ENCODE measurements at places on chromosomes 7 and 10.

DNA sequence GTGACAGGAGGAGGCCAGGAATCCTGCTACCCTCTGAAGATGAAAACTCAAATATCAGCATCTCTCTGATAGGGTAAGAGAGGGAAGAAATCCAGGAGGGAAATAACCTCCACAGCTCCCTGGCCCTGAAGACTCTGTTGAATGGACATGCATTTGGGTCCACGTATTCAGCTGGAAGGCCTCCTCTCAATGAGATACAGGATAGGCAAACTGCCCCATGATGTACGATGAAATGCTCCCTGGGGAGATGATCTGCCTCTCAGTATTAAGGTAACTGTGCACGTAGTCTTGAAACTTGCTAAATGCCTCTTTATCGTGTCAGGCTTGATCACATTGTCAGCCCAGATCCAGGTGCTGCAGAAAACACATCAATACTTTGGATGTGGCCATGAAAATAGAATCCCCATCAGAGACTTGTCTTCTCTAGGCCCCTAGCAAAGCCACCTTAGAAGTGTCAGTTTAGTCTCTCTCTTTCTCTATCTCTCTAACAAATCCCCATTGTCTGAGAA lies 384.0 kb downstream of the KCNMA1 start:
- DNase-seq, result no peak

DNA sequence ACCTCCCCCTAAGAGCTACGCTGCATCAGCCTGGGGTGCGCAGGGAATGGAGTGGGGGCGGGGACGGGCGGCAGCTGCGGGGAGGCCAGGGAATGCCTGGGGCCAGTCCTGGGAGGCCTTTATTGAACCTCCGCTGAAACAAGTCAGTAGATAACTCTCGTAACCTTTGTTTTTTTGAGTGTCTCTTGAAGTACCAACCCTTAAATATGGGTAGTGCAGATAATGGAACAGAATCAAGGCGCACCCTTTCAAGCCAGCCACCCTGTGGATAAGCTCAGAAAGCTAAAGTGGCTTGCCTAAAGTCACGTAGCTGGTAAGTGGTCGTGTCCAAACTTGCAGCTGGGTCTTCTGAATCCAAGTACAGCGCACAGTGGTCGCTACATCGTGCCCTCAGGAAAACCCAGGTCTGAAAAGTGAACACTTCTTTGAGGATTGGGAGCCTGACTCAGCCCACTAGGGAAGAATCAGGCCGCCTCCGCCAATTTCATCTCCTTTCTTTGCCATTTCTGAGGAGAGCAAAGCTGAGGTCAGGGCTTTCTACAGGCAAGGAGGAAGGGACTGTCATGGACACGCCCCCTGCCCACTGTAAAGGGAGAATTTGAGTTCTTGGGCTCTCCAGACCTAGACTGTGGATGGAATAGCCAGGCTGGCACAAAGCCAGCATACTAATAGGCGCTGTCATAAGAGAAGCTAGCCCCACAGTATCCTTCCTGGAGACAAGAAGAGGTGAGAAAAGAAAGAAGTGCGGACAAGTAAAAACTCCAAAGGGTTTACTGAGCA lies 3.2 kb upstream of the EGR2 start:
- no peak for DNase-seq

DNA sequence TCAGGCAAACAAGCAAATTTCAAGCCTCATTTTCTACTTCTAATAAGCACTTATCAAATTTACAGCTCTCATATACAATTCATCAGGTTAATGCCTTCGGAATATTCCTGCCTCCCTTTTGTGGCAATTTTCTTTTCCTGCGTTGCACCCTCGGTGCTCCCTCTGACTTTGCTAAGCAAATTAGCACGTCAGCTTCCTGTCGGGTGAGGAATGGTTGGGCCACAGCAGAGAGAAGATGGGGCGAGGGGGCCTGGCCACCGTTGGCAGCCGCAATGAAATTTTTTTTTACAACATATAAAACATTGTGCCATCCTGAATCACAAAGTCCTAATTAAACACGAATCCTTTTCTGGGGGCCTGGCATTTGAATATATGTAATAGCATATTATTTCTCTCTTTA lies 28.1 kb downstream of the ELFN1 start:
- no peak for DNase-seq

DNA sequence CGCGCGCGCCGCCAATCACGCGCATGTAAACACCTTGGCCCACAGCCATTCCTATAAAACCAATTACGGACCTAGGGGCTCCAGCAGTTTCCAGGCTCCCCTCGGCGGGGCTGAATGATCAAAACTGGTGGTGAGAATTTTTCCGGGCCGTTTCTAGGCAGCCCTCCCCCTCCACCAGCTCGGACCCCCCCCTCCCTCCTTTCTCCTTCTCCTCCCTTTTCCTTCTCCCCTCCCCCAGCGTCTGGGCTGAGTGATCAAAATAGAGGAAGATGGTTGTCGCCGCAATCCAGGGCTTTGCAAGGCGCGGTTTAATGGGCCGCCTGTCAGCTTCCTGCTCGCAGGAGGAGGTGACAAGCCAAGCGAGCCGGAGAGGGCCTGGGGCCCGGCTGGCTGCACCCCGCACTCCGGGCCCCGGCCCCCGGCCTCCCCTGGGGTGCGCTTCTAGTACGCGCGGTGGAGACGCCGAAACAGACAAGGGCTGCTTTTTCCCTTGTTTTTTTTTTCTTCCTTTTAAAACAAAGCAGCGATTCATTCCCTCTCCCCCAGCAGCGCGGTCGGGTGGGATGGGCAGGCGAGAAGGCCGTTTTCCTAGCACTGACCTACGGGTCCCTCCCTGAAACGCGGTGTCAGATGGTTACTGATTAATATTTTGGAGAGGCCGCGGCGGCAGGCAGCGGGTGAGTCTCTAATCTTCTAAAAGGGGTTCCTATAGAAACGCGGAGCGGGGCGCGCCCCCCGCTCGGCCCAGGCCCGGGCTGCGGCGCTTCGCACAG lies 528 bp upstream of the TNRC18 start:
- DNase-seq, result peak; percentile 98

DNA sequence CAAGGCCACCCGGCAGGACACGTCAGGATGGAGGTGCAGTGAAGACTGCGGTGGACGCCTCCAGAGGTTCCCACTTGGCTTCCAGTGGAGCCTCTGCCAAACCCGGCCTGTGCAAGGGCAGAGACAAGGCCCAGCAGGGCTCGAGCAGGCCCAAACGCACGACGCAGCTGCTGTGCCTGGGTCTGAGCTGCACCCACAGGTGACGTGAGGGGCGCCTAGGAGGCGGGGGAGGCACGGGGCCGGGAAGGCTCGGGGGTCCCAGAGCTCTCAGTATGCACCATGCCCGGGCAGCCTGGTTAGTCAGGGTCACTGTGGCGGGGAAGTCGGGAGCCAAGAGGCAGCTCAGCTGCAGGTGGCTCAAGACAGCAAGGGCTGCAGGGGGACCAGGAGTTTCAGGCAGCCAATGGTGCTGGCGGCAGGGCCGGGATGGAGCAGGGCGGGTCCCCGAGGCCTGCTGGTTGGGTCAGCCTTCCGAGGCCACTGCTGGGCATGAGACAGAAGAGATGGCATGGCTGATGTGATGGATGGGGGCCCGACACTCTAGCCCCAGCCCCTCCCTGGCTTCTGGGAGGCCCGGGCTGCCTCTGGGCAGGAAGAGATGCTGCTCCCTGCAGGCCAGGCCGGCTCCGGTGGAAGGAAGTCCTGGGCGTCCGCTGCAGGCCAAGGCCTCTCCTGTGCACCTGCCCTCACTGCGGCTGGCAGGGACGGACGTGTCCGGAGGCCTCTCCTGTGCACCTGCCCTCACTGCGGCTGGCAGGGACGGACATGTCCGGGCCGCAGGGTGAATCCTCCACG lies 72.2 kb upstream of the CFAP46 start:
- DNase-seq, result no peak

- no peak for DNase-seq
These were observed 177.4 kb upstream of the PLXDC2 start for GRCh38 chr10:19638896-19639233.

DNA sequence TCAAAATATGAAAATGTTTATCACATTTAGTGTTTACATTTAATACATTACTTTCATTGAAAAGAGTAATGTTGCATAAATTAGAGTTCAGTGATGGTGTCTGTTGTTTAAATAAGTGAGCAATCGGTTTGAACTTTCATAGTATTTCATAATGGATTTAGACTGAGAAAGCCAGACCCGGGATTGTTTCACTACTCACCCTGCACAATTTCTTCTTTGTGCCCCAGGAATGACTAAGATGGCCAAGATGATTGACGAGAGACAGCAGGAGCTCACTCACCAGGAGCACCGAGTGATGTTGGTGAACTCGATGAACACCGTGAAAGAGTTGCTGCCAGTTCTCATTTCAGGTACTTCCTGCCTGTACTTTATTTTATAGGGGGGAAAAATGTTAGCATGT lies 74.6 kb downstream of the VCL start:
- no peak for DNase-seq

DNA sequence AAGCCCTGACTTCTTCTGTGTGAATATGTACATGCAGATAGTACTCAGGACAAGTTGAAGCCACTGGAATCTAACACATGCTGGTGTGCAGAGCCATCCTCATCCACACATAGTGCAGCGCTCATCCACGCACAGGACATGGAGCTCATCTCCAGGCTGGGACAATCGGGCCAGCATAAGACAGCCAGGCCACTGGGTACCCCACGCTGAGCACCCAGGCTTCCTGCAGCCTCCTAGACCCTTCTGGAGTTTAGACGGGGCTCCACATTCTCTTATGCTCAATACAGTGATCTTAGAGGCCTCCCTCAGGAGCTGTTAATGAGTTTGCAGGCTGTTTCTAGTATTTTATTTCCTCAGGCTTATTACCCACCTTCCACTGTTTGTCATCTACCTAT lies 238.9 kb downstream of the TNS3 start:
- no peak for DNase-seq

- DNase-seq, result peak; percentile 55
These were observed 113.7 kb downstream of the BRAF start for GRCh38 chr7:140810830-140811556.

GRCh38 chr7:134454277-134454676 lies 4.6 kb downstream of the AKR1B1 start:
- DNase-seq, result no peak

DNA sequence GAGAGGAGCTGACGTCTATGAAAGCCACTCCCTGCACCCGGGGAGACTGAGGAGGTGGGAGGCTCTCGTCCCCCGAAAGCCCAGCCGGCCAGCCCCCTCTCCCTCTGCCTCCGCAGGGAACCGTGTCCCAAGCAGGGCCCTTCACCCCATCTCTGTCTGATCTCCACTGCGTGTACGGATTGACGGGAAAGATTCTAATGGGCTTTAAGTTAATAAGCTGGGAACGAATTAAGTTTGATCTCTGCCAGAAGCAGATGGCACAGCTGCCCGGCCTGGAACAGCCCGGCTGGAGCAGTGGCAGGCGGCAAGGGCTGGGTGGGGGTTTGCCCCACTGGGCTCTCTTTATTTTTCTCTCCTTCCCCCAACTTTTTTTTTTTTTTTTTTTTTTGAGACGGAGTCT lies 6.1 kb upstream of the SLC29A4 start:
- DNase-seq, result no peak

- DNase-seq, result no peak
These were observed 6.4 kb downstream of the CYP3A7 start for GRCh38 chr7:99728615-99729014.
